ENCODE measurements at places on chromosomes 4 and X. TPM values are rescaled to one million over a fixed set of nuclear protein-coding genes. Genes with fewer than 3 reads are reported as not detected.

GUCY2F gene
- total RNA-seq = not detected

UNC5C gene
- total RNA-seq = 0.02 TPM

SPANXN3 gene
- total RNA-seq = not detected

CXCL13 gene
- not detected for total RNA-seq

HTATSF1 gene
- total RNA-seq = 63.5 TPM

AMTN gene
- total RNA-seq = not detected

CXCL11 gene
- not detected for total RNA-seq

All from NCI-H460 (cell line).